ENCODE measurements at places on chromosomes 1 and 21.

DNA sequence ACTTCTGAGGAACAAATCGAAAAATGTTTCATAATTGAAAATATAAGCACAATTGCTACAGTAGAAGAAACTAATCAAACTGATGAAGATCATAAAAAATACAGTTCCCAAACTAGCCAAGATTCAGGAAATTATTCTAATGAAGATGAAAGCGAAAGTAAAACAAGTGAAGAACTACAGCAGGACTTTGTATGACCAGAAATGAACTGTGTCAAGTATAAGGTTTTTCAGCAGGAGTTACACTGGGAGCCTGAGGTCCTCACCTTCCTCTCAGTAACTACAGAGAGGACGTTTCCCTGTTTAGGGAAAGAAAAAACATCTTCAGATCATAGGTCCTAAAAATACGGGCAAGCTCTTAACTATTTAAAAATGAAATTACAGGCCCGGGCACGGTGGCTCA, 30.6 kb downstream of the IFNAR1 start:
- DNase-seq, result no peak

GRCh38 chr1:11634365-11635192, 19.6 kb downstream of the FBXO2 start:
- no peak for DNase-seq

GRCh38 chr1:5393146-5393545, 599.1 kb downstream of the NPHP4 start:
- DNase-seq, result no peak

GRCh38 chr1:51666478-51666877, 49.6 kb downstream of the OSBPL9 start:
- peak; percentile 97 for DNase-seq

- no peak for DNase-seq
Observed at GRCh38 chr1:51728611-51729155, 111.8 kb downstream of the OSBPL9 start.

GRCh38 chr1:19398309-19398760, 86.2 kb downstream of the SLC66A1 start:
- peak; percentile 96 for DNase-seq

- no peak for DNase-seq
Observed at GRCh38 chr1:177035586-177035985, 128.9 kb downstream of the ASTN1 start.

DNA sequence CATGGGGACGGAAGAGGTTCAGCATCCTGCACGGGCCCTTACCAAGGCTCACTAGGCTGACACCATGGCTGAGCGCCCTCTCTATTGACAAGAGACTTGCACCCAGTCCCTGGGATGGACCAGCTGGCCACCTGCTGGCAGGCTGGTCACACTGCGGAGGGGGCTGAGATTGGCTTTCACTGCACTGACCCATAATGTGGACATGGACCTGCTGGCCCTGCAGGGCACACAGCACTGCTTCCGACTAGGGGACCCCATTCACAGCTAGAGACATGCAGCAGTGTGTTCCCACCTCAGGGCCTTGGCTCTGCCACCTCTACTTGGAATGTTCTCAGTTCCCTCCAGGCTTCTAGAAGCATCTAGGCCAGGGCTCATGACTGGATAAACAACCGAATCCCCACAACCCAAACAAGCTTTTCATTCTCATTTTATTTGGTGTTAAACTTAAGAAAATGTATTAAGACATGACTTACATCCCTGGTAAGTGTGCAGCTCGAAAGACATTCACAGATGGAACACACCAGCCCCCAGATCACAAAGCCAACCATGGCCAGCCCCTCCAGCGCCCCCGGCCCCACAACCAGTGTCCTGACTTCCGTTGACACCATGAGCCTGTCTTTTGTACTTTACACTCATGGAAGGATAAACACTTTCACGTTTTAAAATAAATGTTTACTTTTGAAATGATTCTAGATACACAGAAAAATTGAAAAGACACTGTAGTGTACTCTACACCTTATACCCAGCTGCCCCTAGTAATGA, 9.3 kb upstream of the SRARP start:
- DNase-seq, result peak; percentile 52
